Daoy (cell line): ENCODE measurements at places on chromosomes 1 and 21. TPM values are rescaled to one million over a fixed set of nuclear protein-coding genes. Genes with fewer than 3 reads are reported as not detected.

DNA sequence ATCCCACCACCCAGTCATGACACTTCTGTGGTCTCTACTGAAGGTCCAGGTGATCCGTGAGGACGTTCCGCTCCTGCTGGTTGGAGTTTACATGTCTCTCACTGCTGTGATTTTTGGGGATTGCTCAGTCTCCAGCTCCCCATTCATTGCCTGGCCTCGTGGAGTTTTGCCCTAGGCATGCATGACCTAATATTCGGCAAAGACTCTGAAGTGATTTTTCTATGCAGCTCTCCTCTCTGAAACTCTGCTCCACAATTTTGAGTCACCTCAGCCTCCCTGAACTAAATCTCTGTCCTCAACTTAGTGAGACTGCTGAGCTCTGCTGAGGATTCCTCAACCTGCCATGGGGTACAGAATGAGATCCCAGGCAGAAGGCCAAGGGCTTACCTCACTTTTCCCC lies 174.4 kb upstream of the FGGY start:
- no peak for DNase-seq

- no peak for DNase-seq
Observed at GRCh38 chr1:11920239-11920903, 5.9 kb downstream of the KIAA2013 start.

DNA sequence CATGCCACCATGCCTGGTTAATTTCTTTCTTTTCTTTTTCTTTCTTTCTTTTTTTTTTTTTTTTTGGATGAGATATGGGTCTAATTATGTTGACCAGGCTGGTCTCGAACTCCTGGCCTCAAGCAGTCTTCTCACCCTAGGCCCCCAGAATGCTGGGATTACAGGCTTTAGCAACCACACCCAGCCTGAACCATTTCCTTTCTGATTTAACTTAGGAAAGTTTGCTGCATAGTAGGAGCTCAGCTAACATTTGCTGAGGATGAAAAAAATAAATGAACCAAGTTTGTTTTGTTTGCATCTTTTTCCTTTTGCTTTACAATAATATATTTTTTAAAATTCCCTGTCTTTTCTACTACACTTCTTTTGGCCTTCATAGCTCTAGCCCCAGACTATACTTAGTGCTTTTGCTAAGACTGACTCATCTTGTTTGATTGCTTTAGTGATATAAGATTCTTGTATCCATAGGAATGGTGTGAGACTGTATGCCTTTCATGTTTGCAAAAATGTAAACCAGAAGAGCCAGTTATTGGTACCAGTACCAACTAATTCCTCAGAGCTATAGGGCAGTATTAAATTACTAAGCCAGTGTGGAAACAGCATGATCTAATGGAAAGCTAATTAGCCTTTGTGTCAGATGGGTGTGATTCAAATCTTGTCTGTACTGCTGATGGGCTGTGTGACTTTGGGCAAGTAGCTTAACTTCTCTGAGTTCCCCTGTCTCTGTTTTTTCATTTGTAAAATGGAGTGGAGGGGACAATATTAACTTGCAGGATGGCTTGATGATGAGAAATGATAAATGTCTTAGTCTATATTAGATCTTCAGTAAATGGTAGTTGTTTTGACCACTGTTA lies 66.9 kb downstream of the NFIA start:
- no peak for DNase-seq

GRCh38 chr1:217311766-217312165 lies 319.1 kb downstream of the GPATCH2 start:
- DNase-seq: no peak

- no peak for DNase-seq
Observed at GRCh38 chr1:112904831-112905261, 51.1 kb downstream of the SLC16A1 start.

GRCh38 chr1:173508541-173508940 lies 31.4 kb downstream of the PRDX6 start:
- DNase-seq: no peak

DNA sequence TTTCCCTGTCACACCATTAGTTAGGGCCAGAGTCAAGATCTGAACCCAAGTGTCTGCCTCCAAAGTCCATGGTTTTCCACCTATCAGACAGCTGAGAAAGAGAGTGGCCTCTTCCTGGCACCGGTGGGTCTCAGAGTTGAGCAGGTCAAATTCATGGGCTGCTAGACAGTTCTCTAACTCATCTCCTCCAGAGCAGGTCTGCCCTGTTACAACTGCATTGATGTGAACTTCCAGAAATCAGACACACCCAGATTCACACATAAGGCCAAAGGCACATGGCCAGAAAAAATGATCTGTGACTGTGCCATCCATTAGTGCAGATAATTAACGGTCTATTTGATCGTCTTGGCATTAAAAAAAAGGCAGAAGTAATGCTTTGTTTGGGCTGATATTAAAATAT lies 17.5 kb downstream of the SMIM12 start:
- DNase-seq: no peak

GRCh38 chr1:111719135-111719534 lies 20.1 kb downstream of the INKA2 start:
- DNase-seq: no peak

The FCGR1A gene
- not detected in 2 replicates for total RNA-seq

DNA sequence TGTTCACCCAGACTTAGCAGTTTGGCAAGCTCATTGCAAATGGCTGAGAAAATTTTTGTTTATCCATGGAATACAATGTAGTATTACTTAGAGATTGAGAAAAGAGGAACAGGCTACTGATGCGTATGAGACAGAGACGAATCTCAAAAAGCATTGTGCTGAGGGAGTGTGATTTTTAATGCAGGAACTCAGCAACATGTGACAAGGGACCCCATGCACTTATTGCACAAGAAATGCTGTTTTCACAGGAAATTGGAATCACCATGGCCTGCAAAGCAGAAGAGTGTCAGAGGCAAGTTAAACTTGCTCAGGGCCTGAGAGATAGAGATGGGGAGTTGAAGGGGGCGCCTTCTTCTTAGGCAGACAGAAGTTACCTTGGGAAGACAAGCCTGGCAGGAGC lies 32.6 kb upstream of the TLR5 start:
- no peak for DNase-seq

DNA sequence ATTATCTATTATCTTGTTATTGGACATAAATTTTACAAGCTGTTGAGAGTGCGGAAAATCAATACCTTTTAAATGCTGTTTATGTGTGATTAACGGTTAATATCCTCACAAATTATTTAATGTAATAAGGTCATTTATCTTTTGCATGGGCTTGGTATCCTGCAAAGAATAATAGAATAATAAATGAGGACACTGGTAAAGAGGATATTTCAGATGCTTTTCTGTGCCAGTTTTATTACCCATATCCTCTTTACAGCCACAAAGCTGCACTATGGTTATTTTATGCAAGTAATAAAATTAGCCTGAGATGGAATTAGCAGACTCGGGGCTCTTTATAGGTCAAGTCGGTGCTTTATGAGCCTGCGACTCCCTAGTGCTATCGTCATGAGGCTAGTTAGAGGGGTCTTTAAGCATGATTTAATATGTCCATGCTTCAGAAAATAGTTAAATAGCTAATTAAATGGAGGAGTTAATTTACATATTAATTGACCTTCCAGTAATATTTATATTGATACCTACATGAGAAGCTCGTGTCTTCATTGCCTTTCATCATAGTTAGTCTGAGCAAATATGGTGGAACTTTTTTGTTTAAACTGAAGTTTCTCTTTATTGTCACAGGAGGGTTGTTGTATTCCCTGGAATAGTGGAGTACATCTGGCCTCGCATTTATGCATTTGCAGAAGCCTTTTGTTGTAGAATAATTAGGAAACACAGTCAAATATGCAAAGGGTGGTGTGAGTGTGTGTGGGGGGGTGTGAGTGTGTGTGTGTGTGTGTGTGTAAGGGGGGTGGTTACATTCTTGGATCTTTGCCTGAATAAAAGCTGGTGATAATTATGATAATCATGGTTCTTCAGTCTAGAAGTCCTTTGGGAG lies 120.3 kb downstream of the ATG4C start:
- DNase-seq: no peak

DNA sequence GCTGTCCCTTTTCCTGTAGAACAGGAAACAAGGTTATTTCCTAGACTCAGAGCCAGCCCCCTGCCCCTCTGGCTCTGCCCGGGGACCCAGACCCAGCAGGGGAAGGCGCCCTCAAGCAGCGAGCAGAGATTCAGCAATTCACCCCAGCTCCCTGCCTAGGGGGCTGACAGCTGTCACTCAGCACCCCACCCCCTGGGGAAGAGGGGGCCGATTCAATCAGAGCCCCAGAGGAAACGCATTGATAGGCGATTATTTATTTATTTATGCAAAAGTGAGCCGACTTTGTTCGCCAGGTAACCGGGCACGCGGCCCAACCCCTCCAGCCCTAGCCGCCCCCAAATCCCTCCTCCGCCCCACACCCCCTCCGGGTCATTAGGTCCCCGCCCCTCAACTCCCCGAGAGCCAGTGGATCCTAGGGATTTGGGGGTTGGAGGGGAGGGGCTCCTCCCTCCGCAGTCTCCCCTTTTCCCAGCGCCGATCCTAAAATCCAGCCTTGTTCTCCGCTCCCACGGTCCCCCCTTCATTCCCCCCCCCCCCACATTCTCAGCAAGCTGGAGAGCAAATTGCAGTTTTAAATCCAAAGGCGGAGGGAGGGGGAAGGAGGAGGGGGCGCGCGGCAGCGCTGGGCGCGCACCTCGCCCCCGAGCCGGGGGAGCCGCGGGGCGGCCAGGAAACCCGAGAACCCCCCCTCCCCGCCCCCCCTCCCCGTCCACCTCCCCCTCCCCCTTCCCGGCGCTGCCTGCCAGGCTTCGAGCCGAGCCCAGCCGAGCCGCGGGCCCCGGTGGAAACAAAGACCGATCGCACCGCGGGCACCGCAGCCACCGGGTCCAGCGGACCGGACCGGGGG lies 1.3 kb downstream of the AHDC1 start:
- DNase-seq: peak; percentile 34

DNA sequence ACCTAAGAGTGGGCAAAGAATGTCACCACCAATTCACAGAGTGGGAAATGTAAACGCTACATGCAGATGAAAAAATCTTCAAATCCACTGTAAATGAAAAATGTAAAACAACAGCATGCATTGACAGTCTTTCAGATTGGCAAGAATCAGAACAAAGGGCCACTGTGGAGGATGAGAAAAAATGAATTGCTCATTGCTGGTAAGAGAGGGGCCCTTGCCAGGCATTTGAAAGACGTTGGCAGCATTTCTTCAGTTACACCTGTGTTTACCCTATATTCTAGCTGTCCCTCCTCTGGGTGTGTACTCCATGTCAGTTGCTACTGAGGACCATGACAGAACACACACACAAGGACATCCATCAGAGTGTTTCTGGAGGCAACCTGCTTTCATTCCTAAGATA lies 25.8 kb upstream of the AADACL3 start:
- DNase-seq: no peak

GRCh38 chr1:205422993-205423642 lies 1.3 kb upstream of the LEMD1 start:
- no peak for DNase-seq

DNA sequence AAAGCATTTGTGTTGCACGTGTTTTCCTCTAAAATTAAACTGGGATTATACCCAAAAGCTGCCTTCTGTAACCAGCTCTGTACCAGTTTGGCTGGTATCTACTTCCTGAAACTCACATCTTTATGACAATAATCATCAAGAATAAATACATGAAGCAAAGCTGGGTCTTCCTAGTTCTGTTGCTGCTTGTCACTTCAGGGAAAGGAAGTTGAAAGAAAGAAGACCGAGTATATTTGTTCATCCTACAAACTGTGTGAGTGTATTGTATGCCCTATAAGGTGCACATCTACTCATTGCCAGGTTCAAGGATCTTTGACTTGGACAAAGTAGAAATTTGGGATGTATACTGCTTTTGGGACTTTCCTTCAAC lies 29.1 kb upstream of the IFNGR2 start:
- DNase-seq: no peak

The HSPB7 gene
- 0.17 TPM in 1 of 2 replicates, not detected in the other for total RNA-seq

DNA sequence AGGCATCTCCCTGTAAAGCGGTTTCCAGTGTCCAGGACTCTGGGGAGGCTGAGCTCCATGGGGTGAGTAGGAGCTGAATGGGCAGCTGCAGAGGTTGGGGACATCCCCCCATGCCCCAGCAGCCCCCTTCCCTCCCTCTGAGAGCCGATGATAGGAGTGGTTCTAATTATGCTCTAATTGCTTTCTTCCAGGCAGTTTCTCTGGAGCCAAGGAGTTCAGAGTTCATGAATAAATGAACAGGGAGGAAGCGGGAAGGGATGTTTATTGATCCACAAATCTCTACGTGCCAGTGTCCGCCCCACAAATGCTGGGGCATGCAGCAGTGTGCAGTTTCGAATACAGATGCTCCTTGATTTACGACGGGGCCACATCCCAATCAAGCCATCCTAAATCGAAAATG lies 15.6 kb downstream of the NKAIN1 start:
- DNase-seq: no peak

DNA sequence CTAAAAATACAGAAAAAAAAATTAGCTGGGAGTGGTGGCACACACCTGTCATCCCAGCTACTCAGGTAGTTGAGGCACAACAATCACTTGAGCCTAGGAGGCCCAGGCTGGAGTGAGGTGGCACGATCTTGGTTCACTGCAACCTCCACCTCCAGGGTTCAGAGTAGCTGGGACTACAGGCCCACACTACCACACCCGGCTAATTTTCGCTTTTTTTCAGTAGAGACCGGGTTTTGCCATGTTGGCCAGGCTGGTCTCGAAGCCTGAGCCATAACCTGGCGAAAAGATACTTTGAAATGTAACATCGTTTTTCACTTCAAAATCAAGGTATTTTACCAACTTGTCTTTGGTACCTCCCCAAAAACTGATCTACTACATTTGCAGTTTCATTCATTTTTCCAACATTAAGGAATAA lies 6.1 kb downstream of the GAS5 start:
- peak; percentile 43 for DNase-seq

- no peak for DNase-seq
Observed at GRCh38 chr21:39098696-39099200, 84.5 kb downstream of the PSMG1 start.

DNA sequence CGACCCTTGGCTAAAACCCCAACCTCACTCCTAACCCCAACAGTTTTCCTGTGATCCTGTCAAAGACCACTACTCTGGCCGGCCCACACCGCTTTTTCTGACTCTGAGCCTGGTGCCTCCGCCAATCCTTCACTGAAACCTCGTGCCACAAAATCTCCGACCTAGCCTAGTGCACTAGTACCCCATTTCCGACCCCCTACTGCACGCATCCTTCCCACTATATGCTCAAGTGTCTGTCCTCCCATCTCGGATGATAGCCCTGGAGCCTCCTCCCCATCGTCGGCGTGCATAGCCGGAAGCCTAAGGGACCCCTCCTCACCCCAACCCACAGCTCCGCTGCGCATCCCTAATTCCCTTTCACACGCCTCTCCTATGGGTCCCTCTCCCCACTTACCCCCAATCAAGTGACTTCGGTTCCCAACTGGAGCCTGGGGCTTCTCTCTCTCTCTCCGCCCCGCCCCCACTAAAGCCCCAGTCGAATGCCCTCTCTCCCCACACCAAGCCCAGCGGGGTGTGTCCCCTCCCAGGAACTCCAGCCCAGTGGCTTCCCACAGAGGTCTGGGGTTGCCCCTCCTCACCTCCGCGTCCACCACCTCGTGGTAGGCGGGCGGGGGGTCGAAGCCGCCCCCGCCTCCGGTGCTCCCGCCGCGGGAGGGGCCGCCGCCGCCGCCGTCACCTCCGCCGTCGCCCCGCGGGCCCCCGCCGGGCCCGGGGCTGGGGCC lies 791 bp downstream of the USP24 start:
- DNase-seq: peak; percentile 55

The ST6GALNAC5 gene
- total RNA-seq: 0.21 and 0.29 TPM in 2 replicates

GRCh38 chr1:10599194-10599861 lies 124.6 kb downstream of the PEX14 start:
- DNase-seq: peak; percentile 58

GRCh38 chr21:37642493-37642892 lies 273.8 kb downstream of the KCNJ6 start:
- DNase-seq: peak; percentile 60

The CA14 gene
- not detected in 2 replicates for total RNA-seq
